Stimulated activated CD4-positive, alpha-beta T cell treated with anti-CD3 and anti-CD28 coated beads, Interleukin-4, amount 100 ng/mL, for 48 hours (primary cell): ENCODE measurements at places on chromosomes 12 and 14.

- DNase-seq = no peak
Observed at GRCh38 chr12:132396657-132397056, 67.3 kb upstream of the GALNT9 start.

DNA sequence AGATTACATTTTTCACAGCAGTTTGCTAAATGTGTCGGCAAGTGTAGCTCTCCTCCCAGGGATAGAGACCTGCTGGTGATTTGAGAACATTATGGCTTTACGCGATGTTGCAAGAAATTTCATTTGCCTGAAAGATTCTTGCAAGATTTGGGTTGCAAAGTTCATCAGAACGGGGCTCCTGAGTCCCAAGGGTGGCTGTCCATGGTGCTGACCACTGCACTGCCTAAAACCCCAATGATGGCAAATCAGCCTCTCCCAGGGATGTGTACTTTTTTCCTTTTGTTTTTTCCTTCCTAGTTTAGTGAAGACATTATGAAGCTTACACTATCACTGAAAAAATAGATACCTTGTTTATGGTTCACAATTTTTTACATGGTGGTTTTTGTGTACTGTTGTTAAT, 85.4 kb downstream of the WSCD2 start:
- no peak for DNase-seq

GRCh38 chr12:105698075-105698474, 367.6 kb downstream of the C12orf75 start:
- DNase-seq = no peak

DNA sequence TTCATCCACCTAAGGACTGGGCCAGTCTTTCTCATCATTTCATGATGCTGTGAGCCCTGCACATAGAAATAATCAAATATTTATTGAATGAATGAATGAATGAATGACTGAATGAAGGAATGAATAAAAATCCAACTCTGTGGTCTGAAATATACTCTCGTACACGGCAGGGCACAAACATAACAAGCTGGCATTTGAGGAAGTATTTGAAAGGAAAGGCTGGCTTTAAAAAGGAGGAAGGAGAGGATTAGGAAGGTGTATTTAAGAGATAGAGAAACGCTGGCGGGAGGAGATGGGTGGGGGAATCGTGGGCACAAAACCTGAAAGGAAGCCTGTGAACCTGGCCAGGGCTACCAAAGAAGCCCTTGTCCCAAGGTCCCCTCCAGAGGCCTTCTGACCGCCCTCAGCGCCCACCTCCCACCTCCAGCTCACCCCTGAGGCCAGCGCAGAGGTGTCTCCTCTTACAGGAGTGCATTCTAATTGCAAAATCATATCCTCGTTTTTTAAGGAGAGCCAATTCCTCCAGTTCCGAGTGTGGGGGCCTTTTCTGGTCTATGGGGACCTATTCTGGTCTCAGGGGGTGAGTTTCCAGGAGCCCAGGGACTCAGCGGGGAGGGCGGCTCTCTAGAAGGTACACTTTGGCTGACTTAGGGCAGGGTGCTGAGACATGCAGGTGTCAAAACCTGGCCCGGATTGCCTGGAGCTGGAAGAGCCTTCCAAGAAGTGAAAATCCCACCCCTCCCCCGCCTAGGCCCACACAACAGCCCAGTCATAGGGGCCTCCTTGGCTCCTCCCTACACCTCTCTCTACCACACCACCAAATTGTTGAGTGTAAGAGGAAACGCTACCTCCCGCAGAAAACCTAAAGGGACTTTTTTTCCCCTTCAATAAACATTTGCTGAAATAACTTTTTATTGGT, 8.7 kb upstream of the JDP2 start:
- peak; percentile 43 for DNase-seq

DNA sequence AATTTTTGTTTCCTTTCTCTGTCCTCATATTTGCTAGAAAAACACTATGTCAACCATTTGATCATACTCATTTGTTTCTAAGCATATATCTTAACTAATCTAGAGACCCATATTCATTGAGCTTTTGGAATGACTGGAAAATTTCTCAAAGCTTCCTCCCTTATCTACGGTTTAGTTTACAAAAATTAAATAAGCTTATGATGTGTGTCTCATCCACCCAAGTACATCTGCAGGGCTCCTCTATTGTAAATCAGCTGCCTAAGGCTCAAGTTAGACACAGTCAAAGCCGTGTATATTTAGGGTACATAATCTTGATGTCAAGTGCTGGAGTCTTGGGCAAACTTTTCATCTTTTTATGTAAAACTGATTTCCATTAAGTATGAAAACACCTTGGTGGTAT, 370.5 kb downstream of the DIO2 start:
- no peak for DNase-seq

DNA sequence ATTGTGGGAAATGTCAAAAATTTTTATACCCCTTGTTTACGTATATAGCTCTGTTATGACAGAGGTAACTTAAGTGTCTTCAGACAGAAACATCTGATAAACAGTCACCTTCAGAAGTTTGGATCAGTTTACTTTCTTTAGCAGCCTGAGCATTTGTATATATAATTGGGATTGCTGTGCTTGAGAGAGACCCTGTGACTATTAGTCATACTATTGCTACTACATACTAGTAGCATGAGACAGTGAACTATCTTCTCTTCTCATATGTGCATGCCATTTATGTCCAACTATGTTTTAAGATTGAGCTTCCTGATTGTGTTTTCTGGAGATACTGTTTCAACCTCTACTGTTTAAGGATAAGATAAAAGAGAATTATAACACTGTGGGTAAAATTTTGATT, 101.5 kb downstream of the PDE6H start:
- DNase-seq = no peak

GRCh38 chr12:4975574-4975973, 65.9 kb downstream of the KCNA1 start:
- no peak for DNase-seq

- no peak for DNase-seq
Observed at GRCh38 chr14:24060984-24061913, 9.4 kb downstream of the CARMIL3 start.
